Activated naive CD4-positive, alpha-beta T cell (primary cell): ENCODE measurements at places on chromosomes 11 and 22.
A peak's percentile ranks its signal among the peaks of the same experiment; 100 is the strongest.

- DNase-seq: peak; percentile 58
These were observed 2.0 kb downstream of the SIPA1 start for GRCh38 chr11:65639623-65640482.

DNA sequence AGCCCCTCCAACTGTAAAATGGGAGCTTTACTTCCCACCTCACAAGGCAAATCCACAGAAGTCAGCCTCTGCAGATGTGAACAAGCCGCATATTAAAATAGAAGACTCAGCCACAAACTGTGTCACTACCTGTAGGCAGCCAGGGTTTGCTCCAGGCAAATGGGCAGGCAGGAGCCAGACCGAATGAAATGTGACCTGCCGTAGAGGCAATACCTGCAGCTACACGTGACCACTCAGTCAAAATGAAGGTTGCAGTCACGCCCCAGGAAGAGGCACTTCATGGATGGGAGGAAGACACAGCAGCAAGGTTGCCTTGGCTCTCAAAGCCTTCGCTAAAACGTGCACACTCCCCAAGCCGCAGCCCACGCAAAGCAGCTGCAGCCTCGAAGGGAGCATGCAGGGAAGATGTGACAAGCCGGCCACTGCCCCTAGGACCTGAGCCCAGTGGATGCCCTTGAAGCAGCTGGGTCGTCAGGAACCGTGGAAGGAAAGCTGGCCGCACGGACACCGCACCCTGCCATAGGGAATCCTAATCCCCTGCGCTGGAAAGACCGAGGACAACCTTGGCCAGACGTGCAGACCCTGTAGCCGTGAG is 53.1 kb downstream of the SHANK2 start:
- no peak for DNase-seq

- DNase-seq: no peak
These were observed 3.5 kb upstream of the MRPL48 start for GRCh38 chr11:73784080-73784634.

DNA sequence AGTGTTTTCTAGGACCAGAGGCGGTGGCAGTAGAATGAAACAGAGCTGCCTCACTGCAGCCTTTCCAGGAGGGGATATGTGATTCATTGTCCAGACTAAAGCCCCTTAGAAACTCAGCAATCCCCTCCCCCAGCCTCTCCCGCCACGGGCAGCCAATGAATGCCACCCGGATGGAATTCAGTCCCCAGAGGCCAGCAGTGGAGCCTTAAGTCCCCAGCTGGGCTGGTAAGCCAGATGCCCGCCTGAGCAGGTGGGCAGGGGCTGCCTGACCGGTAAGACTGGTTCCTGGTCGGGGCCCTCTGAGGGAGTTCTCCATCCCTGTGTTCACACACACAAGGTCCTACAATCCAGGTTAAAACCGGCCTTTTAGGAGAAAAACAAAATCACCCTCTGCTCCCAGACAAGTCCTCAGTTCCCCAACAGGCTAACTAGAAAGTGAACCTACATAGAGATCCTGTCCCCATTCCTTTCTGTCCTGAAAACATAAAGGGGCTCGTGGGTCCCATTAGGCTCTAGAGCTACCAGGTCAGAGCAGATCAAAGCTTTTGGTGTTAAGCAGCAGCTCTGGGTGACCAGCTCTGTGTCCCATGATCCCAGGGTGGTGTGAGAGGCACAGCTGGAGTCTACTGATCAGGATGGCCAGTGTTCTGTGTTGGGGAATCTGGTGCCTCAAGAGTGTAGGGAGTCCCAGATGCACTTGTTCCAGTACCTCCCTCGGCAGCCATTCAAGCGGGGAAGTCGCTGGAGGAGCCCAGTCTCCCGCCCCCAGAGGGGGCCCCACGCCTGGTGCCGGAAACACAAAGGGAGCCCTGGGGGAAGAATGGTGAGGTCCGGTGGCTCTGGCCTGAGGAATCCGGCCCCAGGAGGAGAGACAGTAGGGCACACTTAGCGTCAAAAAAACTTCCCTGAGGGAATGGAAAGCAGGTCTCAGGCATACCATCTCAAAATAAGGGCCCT is 2.6 kb downstream of the PATZ1 start:
- DNase-seq: no peak

- DNase-seq: no peak
These were observed 13.0 kb downstream of the TEAD1 start for GRCh38 chr11:12687216-12687623.

GRCh38 chr11:86693518-86693917 is 21.1 kb upstream of the ME3 start:
- no peak for DNase-seq

DNA sequence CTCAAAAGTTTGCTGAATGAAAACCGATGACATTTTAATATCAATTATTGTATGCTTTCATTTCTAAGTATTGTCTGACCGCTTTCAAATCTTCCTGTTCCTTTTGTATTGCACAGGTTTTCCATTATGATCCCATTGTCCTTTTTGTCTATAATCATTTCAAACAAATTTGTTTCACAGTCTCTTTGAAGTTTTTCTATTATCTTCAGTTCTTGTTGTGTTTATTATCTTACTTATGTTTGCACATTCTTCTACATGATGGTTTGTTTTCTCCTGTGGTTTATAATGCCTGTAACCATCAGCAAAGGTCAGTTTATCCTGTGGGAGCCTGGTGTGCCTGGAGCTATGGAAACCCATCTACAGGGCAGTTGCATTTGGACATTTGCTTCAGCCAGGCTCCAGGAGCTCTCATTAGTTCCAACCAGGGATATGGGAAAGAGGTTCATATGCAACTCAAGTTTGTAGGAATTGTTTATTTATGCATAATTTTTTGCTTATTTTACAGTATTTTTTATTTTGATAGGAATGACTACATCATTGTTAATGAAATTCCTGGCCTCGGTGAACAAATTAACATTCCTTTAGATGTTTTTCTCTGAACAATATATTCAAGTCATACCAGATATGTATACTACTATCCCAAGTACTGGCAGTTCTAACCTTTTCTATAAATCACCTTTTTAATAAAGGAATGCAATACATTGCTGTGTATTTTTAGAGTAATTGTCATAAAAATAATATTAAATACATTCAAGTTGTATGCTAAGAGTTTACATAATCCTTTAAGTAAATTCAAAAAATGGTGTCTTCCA is 179.2 kb downstream of the SBF2 start:
- no peak for DNase-seq

GRCh38 chr11:110866081-110866480 is 153.8 kb upstream of the ARHGAP20 start:
- DNase-seq: no peak

DNA sequence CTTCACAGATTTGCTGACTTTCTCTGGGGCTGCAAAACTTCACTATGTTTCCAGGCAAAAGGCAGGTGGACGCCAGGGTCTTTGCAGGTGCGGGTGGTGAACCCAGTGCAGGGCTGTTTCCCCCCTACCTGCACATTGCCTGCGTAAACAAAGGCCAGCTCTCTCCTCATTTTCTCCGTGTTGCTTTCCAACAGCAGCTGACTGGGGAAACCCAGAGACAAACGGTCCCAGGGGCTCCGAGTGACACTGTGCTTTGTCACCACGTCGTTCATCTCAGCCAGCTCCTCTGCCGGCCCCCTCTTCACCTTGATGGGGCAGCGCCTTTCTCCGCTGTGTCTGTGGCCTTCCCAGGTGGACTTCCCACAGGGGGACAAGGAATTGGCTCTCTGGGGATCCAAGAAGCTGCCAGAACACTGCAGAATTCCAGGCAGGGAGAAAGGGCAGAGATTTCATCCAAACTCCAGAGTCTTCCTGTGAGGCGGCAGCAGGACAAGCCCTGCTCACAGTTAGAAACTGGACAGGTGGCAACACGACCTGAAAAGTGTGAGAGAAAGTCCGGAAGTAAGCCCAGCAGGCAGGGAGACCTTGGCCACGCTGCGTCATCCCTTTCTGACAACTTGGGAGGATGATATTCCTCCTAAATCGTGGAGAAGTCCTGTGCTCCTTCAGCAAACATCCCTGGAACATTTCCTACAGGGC is 1493.7 kb downstream of the TBC1D22A start:
- no peak for DNase-seq

- DNase-seq: no peak
These were observed 1.0 kb downstream of the CCDC85B start for GRCh38 chr11:65891219-65892136.

DNA sequence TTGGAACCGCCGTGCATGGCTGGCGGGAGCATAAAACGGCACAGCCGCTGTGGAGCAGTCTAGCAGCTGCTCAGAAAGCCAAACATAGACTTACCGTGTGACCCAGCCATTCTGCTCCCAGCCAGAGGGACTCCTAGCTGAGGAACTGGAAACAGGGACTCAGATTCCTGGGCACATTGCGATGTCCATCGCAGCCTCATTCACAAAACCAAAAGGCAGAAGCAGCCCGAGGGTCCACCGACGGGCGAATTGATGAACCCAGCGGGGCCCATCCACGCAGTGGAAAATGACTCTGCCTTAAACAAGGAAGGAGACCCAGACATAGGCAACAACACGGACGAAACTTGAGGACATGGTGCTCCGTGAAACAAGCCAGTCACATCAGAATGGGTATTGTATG is 5.7 kb upstream of the MUC5B start:
- no peak for DNase-seq

DNA sequence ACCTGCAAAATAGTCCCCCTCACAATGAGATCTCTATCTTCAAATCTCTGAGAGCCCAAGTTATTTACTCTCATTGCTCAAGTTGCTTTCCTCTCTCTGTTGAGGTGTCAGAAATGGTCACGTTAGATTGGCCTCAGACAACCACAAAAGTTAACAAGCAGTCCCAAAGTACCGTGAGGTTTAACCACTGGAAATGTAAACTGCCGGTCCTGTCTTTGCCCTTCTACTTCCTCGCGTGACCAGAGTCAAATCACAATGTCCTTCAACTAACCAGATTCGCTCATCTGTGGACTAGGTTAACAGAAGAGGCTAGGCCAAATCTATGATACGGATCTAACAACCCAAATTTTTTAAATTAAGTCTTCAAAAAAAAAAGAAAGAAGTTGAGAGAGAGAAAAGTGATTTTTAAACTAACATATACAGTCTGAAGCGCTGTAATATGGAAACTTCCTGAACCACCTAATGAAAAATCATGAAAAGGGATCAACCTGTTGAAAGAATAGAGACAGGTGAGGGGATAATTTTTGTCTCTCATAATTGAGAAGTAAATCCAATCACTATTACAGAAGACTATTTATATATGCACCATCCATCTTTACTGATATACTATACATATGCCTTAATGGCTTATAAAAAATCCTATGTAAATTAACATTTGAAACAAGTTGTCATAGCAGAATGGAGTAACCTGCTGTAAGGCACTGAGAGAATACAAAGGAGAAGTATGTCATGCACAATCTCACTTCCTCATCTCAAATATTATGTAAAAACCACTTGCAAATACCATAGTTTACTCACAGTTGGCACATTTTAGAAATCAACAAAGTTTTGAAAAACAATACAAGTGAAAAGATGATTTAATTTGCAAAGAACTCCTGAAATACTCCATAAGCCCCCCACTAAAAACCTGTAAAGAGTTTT is 3.3 kb upstream of the JAML start:
- DNase-seq: no peak

- DNase-seq: no peak
These were observed 19.6 kb upstream of the JAM3 start for GRCh38 chr11:134049303-134049702.

DNA sequence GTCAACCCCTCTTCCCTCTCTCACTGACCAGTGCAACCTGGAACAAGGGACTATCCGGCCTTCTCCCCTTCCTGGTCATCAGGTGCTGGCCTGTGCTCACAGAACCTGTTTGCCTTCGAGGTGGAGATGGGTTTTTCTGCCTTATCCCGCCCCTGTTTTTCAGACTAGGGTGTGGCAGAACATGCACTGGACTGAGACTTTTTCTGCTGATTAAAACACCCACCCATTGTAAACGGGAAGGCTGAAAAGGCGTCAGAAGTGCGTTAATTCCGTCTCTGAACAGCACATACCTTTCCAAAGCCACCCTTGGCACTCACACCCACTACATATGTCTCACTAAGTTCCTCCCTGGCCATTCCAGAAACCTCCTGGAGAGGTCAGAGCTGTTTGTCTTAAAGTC is 4.4 kb upstream of the B3GNT6 start:
- DNase-seq: no peak

DNA sequence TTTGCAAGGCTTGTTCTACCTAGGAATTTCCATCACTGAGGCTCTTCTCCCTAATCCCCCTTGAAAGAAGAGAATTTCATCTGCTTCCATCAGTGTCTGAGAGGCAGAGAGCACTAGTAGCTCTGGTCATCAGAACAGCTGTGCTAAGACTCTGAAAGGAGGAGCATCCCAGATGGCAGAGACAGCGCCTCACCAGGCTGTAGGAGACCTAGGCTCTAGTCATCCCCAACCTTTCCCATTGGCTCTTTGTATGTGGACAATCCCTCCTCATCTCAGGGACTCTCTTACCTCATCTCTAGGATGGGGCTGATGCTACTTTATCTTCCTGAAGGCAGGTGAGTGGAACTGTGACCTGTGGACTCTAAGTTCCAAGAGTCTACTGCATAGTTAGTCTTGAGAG is 8.8 kb upstream of the OR9I1 start:
- no peak for DNase-seq

DNA sequence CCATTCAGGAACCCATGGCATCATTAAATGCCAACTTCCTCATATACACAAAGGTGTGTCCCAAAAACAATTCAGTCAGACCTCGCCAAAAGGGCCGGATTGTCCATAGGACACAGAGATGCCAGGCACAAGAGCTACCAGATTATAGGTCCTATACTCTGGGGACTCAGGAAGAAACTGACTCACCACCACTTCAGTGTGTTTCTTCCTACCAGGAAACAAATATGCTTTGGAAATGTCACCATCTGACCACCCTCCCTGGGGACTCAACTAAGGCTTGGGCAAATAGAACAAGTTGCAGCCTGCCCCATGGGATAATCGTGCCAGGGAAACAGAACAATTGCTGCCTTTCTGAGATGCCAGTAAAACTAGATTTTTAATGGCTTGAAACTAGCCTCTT is 11.7 kb downstream of the POU2AF3 start:
- DNase-seq: no peak

DNA sequence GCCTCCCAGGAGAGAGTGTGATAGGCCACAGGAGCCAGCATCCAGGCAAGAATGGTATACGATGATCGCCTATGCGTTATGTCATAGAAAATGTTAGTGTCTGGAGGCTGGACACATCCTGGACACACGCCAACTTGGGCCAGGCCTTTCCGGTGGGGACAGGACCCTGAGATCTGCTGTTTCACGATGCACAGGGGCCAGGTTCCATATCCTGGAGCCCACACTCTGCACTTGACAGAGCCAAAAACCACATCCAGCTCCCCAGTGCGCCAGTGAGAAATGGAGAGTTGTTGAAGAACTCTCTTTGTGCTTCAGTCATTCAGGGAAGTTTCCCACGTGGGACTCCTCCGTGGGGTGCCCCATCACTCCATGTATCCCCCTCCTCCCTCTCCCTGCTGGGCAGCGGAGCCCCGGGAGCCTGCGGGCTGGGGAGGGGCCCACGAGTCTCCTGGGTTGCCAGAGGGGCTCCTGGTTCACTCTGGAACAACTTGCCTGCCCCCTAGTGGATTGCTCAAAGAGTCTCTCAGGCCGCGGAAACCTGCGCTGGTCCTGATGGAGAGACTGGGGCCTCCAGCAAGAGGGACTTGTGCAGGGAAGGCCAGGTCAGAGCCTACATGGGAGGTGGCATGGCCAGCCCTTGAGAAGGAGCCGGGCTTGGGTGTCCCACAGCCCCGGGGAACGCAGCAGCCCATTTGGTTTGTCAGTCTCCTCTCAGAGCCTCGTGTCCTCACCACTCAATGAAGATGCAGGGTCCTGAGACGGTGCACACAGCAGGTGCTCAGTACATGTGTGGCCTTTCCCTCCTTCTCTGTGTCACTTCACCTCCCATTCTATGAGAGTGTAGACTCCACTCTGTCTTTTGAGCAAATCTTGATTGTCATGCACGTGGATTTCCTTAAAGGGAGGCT is 10.2 kb upstream of the LRRC32 start:
- DNase-seq: no peak

GRCh38 chr22:39624501-39624821 is 53.9 kb downstream of the CACNA1I start:
- DNase-seq: no peak
